Natural killer cell treated with Interleukin-12 subunit alpha and Interleukin-12 subunit beta and Interleukin-15 and Interleukin-18, amount 100 ng/mL, for 72 hours (primary cell): ENCODE measurements at places on chromosomes 12 and 14. TPM values are rescaled to one million over a fixed set of nuclear protein-coding genes. Genes with fewer than 3 reads are reported as not detected.

KRT74 gene
- not detected for total RNA-seq

NINJ2 gene
- total RNA-seq = 15.3 TPM

LRRC10 gene
- total RNA-seq = not detected

- no peak for DNase-seq
- no peaks in the 10 kb centered on the region for H3K27me3 ChIP-seq
- H3K4me1 ChIP-seq = no peaks in the 10 kb centered on the region
These were observed 283.9 kb upstream of the PRICKLE1 start for GRCh38 chr12:42873401-42873800.

DNA sequence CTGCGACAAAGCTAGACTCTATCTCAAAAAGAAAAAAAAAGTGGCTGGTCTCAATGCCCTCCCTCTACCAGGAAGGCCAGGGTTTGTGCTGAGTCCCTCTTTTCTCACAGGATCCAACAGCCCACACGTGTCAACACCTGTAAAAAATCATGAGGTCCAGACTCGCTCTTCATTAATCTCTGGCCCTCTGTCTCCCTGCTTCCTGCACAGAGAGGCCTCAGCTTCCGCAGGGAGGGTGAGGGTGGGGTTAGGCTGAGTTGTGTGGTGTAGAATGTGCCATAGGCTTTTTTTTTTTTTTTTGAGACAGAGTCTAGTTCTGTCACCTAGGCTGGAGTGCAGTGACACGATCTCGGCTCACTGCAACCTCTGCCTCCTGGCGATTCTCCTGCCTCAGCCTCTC, 6.1 kb downstream of the CFAP73 start:
- peaks cover 12% of the 10 kb centered on the region for H3K27me3 ChIP-seq
- DNase-seq = no peak
- peaks cover 17% of the 10 kb centered on the region for H3K4me1 ChIP-seq
- H3K36me3 ChIP-seq = peaks cover 5% of the 10 kb centered on the region

DNA sequence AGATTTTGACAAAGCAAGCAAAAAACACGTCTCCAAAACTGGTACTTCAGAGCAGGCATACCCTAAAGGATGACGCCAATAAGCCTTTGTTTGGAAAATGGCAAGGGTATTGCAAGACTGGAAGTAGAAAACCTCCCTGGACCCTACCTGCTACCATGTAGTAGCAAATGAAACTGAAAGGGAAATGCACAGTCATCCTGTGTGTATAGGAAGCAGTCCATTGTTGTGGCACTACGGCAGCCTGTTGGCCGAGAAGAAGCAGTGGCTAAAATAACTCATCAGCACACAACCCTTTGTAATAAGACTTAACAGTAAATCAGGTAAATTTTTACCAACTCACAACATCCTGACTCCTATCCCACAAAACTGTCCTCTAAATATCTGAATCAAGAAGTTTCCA, 386.4 kb downstream of the RGS6 start:
- H3K4me1 ChIP-seq = peaks cover 11% of the 10 kb centered on the region
- peaks cover 8% of the 10 kb centered on the region for H3K27me3 ChIP-seq
- H3K4me3 ChIP-seq = no peak overlapping the region
- H3K36me3 ChIP-seq = no peaks in the 10 kb centered on the region

GRCh38 chr12:129844662-129845220, 59.1 kb downstream of the TMEM132D start:
- H3K27me3 ChIP-seq = peaks cover 6% of the 10 kb centered on the region
- no peak for DNase-seq
- H3K27ac ChIP-seq = no peak overlapping the region
- H3K36me3 ChIP-seq = no peaks in the 10 kb centered on the region
- no peak overlapping the region for H3K4me3 ChIP-seq
- H3K4me1 ChIP-seq = no peaks in the 10 kb centered on the region

DNA sequence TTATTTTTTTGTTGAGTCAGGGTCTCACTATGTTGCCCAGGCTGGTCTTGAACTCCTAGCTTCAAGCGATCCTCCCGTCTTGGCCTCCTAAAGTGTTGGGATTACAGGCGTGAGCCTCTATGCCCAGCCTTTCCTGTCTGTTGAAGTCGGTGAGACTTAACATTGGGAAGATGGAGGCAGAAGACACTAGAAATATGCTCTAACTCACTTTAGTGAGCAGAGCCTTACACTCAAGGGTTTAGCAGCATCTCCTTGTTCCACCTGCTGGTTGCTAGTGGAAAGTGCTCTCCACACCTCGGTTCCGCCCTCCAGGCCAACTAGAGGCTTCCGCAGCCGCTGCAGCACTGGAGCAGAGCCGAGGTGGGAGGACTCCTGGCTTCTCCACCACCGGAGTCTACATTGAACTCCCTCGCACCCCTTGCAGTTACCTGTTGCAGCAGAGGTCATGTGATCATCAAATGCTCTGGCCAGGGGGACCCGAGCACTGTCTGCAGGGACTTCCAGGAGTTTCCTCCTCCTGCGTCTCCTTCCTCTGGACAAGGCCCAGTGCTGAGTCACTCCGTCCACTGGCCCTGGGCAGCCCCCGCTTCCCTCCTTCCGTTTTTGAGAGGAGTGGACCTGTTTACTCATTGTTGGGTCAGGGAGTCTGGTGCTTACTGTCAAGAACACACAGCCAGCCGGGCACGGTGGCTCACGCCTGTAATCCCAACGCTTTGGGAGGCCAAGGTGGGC, 9.4 kb upstream of the HVCN1 start:
- H3K4me1 ChIP-seq = peaks cover 3% of the 10 kb centered on the region
- no peaks in the 10 kb centered on the region for H3K27me3 ChIP-seq
- H3K27ac ChIP-seq = no peak overlapping the region
- no peaks in the 10 kb centered on the region for H3K36me3 ChIP-seq

DNA sequence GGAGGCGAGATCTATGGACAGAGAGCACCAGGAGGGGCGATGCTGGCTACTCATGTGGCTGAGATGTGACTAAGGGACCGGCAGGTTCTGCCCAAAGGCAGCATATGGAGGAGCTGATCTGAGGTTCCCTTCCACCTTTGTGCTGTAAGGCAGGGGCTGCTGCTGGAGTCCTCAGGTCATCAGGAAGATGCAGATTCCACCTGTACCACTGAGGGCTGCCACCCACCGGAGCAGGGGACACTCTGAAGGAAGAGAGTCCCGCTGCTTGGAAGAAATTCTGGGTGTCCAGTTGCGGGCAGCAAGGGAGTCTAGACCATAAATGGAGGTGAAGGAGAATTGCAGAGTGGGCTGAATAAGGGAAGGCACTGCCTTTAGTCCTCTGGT, 55.3 kb downstream of the PLEKHG3 start:
- no peaks in the 10 kb centered on the region for H3K36me3 ChIP-seq
- H3K27me3 ChIP-seq = no peaks in the 10 kb centered on the region
- H3K27ac ChIP-seq = no peak overlapping the region

GRCh38 chr14:92362781-92363235, 39.8 kb downstream of the SLC24A4 start:
- no peak overlapping the region for H3K27ac ChIP-seq
- no peak for DNase-seq

GRCh38 chr14:81157431-81157830, 63.3 kb downstream of the GTF2A1 start:
- H3K4me3 ChIP-seq = no peak overlapping the region
- peaks cover 14% of the 10 kb centered on the region for H3K27me3 ChIP-seq
- no peak overlapping the region for H3K27ac ChIP-seq
- DNase-seq = no peak
- no peaks in the 10 kb centered on the region for H3K36me3 ChIP-seq

DNA sequence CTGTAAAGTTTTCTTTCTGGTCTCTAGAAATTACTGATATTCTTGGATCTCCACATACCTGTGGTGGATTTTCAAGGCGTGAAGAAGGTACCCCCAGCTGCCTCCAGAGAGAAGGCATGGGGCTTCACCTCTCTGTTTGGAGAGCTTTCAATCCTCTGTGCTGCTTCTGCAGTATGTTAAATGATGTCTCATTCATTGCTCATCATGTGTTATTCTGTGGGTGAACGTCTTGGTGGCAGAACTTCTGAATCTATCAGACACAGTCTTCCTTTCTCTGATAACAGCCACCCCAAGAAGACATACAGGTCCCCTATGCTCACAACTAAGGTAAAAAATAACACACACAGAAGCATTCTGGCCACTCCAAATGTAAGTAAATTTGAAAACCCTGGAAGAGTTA, 221.3 kb upstream of the TMEM260 start:
- peaks cover 4% of the 10 kb centered on the region for H3K36me3 ChIP-seq
- no peak overlapping the region for H3K4me3 ChIP-seq
- no peaks in the 10 kb centered on the region for H3K4me1 ChIP-seq
- DNase-seq = no peak
- H3K27me3 ChIP-seq = peaks cover 2% of the 10 kb centered on the region

- no peaks in the 10 kb centered on the region for H3K36me3 ChIP-seq
- no peaks in the 10 kb centered on the region for H3K4me1 ChIP-seq
- H3K27me3 ChIP-seq = peaks cover 26% of the 10 kb centered on the region
- no peak overlapping the region for H3K27ac ChIP-seq
- DNase-seq = no peak
- H3K4me3 ChIP-seq = no peak overlapping the region
These were observed 61.0 kb downstream of the CPM start for GRCh38 chr12:68871921-68872320.

DNA sequence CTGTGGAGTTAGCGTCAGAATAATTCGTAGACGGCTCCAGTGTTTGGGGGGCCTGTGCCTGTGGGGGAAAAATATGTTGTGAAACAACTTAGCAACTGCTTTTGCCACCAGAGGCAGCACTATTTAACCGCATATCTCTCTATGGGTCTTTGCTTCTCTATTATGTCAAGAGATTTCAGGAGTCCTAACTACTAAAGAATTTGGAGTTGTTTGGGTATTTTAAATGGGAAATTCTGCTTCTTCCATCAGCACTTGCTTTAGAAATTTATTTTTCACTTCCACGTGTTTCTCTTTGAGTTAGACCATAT, 594 bp upstream of the CLEC14A start:
- no peaks in the 10 kb centered on the region for H3K36me3 ChIP-seq
- no peak overlapping the region for H3K27ac ChIP-seq
- no peak overlapping the region for H3K4me3 ChIP-seq
- DNase-seq = no peak
- peaks cover 39% of the 10 kb centered on the region for H3K27me3 ChIP-seq
- peaks cover 10% of the 10 kb centered on the region for H3K4me1 ChIP-seq

DNA sequence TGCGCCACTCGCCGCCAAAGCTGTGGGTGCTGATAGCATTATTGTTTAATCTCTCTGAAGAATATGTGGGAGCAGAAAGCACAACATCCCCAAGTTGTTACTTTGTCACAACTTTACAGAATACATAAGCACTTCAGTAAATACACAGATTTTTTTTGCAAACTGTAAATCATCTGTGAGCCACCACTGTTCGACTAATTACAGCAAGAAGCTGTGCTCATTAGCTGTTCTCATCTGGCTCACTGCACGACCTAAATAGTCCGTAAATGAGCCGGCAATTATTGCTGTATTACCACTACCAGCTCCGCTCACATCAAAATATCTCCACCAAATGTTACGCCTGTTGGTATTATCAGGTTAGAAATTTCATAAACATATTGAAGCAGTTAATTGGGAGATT, 228.9 kb upstream of the PRKD1 start:
- no peak overlapping the region for H3K27ac ChIP-seq
- no peak for DNase-seq
- no peaks in the 10 kb centered on the region for H3K36me3 ChIP-seq
- no peak overlapping the region for H3K4me3 ChIP-seq
